ENCODE measurements at places on chromosomes 5 and 9.

DNA sequence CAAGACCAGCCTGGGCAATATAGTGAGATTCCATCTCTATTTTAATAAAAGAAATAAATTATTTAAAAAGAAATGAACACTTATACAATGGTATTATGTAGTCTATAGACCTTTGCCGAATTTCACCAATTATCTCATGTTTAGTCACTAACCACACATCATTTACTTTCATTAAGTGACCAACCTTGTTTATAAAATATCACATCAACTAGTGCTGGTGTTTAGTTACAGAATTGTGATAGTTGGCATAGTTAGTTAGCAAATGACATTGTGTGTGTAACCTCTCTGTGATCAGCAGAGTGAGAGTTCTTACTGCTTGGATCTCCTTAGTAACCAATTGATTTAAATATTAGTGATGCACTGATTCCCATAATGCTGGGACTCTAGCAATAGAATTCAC lies 71.8 kb downstream of the PRR16 start:
- no peak for DNase-seq

GRCh38 chr5:81021486-81021885 lies 61.3 kb downstream of the RASGRF2 start:
- no peak for DNase-seq

DNA sequence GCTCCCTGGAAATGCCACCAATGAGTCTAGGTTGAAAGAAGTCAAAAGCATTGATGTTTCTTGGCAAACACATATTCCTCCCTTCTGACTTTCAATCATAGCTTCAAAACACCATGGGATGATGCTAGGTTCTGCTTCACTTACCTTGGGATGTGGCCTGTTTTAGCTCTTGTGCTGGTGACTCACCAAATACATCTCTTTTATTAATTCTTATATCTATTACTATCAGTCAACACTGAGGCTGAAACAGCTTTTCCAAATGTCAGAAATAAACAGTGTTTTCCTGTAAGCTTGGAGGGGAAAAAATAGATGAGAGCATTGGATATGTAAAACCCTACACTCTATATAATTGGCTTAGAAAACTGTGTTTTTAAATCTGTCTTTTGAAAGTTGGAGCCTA lies 245.4 kb upstream of the NREP start:
- no peak for DNase-seq

DNA sequence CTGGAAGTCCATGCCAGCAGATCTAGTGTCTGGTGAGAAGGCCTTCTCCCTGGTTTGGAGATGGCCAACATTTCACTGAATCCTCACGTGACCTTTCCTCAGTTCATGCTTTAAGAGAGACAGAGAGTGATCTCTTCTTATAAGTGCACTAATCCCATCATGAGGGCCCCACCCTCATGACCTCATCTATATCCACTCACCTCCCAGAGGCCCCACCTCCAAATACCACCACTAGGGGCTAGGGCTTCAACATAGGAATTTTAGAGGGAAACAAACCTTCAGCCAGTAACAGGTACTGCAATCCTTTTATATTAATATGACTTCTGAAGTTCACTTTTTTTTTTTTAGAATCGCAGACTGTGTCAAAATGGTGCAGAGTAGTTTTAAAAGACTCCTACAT lies 496.9 kb upstream of the ADAMTS16 start:
- DNase-seq: no peak

DNA sequence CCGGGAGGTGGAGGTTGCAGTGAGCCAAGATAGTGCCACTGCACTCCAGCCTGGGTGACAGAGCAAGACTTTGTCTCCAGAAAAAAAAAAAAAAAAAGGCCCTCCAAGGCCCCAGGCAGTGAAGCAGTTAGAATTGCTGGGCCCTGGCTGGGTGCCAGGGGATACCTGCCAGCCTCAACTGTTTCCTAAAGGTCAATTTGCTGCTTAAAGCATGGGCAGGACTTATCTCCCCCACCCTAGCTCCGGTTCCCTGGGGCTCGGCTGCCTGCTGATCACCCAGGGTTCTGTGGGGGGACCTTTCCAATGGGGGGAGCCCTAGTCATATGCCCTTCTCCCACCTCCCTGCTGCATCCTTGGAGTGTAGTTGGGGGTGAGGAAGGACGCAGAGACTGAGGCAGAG lies 25.7 kb downstream of the NCS1 start:
- DNase-seq: no peak

DNA sequence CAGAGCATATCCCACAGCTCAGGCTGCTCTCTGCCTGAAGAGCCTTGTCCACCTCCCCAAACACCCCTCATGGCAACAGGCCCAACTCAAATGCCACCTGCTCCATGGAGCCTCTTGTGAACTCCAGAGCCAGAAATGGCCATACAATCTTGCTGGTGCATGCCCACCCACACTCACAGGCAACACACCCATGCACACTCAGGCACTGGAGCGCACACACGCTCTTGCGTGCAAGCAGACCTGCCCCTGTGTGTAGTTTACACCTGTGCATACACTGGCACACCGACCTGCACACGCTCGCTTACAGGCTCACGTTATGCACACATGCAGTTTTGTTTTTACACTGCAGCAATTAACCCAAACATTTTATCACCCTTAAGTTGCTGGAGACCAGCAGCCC lies 40.0 kb downstream of the HRH2 start:
- DNase-seq: no peak

DNA sequence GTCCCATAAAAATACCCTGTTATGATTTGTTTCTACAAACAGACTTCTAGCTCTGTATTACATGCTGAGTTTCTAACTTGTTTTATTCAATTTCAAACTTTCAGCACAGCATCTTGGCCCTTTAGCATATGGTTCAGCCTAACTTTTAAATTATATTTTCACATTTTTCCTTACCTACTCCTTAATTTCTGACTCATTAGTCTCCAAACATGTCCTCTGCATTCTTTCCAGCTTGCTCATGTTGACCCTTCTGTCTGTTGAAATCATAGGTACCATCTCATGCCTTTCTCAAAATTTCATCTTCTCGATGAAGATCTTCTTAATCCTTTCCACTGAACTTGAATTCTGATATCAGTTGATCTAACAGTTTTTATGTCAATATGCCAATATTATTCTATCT lies 200.9 kb upstream of the RIOK2 start:
- DNase-seq: no peak

DNA sequence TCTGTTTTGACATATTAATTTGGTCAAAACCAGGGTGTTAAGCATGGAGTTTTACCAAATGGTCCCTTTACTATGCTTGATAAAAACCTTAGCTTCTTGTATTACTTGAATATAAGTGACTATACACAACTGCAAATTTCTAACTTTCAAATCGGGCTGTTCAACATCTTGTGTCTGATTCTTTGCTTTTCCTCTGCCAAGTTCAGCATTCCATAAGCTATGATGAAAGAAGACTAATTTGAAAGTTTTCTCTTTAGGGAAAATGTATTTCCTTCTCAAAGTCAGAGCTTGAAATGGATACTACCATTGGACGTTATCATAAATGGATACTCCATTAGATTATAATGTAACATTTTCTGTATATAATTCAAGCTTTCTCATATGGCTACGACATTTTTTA lies 792.9 kb downstream of the EFNA5 start:
- no peak for DNase-seq

- no peak for DNase-seq
Observed at GRCh38 chr9:73050887-73051550, 98.2 kb upstream of the ALDH1A1 start.

GRCh38 chr5:143004361-143005145 lies 234.4 kb downstream of the ARHGAP26 start:
- no peak for DNase-seq

GRCh38 chr9:18255747-18256146 lies 218.2 kb upstream of the ADAMTSL1 start:
- no peak for DNase-seq

DNA sequence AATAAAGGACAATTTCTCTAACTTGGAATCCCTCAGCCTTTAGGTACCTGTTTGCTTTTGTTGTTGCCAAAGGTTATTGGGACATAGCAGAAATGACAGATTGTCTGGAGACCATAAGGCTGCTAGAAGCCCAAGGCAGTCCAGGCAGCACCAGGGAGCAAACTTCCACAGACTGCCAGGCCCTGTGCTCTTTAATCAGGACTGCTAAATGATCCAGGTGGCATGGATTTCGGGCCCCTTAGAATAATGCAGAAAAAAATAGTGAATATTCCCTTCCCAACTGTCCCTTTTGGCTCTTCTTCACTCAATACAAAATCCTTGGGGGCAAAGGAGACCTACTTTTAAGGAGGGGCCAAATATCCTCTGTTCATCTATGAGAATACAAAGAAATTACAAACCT lies 73.9 kb downstream of the GABRA1 start:
- DNase-seq: no peak

- no peak for DNase-seq
Observed at GRCh38 chr5:111514087-111514486, 1.8 kb upstream of the STARD4 start.

DNA sequence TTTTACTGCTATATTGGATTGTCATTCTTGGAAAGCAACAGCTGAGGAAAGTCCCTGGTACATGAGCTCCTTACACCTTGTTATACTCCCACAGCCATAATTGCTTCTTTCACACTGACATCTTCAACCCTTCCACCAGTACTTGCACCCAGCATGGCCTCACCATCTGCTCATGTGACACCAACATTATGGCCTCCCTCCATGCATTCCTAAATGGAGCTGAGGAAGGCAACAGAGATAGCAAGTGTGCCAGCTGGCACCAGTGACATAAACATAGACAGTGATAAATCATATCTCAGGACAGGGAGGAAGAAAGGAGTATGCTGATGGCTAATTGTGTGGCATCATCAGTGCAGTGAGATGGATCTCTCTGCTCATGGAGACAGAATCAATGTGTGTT lies 119.5 kb downstream of the BAAT start:
- no peak for DNase-seq
